ENCODE measurements at places on chromosomes 6 and 20.

DNA sequence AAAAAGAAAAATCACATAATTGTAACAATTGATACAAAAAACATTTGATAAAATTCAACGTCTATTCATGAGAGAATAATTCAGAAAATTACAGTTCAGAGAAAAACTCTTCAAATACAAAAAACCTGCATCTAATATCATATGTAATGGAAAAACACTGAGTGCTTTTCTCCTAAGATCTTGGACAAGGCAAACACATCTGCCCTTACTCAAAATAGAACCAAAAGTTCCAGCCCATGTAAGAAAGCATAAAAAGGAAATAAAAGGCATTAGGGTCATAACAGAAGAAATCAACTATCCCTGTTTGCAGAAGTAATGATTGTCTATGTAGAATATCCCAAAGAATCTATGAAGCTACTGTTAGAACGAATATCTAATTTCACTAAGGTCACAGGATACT lies 721.4 kb downstream of the RFPL4B start:
- DNase-seq: no peak

DNA sequence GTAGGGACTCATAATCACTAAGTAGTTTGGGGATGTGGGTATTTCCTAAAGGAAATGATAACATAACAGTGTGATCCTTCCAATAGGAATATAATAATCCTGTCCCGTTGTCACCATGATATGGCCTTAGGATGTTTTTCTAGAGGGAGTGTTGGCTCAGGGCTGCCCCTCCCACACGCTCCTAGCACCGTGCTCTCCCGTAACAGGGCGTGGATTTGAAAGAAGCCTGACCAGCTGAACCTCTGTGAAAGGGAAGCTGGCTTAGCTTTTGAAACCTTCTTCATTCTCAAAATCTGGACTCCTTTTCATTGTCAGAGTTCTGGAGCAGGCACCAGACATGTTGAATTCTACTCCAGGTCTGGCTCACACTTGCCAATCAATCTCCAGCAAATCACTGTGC lies 103.4 kb upstream of the SASH1 start:
- no peak for DNase-seq

DNA sequence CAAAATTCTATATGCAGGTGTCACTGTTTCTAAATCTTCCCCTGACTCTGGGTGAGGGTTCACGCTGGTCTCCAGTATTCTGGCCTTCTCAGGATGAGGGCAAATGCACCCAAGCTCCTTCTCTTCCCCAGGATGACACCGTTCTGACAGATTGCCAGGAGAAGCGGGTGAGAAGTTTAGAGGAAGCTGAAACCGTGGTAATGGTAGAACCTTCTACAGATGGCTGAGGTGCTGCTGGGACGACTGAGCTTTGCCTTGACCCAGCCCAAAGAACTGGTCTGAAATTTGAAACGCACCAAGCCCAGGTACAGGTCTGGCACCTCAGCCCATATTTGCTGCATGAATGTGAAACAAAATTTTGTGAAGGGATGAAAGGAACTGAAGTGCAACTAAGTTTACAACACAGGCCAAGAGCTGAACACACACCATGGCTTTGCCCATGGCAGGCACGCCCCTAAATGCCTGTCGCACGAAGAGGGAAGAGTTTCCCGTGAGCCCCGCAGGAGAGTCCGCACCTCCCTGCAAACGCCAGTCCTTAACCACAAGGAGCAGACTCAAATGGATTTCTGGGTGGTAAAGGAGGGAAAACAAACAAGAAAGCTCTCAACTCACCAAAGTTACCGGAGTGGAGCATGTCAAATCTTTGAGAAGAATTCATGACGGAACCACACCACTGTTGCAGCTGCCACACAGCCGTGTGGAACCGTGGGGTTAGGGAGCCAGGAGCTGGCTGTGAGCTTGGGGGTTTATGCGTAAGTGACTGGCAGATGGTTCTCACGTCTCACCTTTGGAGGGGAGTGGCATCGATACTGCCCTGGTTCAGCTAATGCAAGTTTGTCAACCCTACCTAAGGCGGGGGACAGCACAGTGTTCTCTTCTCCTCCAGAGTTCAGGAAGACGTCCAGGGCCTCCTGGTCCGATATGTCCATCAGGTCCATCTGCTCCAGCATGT lies 138.9 kb downstream of the DTNBP1 start:
- no peak for DNase-seq

DNA sequence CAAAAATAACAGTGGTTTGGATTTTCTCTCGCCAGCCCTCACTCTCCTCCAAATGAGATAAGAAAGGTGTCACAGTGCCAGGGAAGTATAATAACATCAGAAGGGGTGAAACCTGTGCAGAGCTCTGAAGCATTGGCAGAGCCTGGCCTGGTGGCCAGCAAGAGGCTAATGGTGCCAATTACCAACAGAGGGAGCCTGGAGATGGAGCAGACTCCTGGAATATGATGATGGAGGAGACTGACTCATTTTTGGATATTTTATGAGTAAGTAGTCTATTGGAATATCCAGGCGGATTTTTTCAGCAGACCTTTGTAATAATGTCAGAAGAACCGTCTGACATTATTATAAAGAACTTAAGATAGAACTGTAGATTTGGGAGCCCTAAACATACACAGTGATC lies 442.6 kb upstream of the MARCKS start:
- DNase-seq: peak; percentile 61

- DNase-seq: no peak
Measured at GRCh38 chr20:20799716-20800312, 87.4 kb upstream of the RALGAPA2 start.

DNA sequence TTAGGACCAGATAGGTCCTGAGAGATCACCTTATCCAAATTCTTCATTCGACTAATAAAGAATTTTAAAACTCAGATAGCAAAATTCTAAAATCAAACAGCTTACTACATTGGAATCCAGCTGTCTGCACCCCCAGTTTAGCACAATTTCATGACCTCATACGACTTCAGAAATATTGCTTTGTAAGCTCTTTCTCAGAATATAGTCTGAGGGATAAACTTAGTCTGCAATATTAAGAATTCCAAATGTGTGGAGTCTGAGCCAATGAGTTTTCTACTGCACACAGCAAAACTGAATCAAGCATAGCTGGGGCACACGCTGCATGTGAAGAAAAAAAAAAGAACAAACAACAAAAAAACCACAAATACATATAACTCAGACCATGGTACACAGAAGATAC lies 541.6 kb upstream of the CHD6 start:
- no peak for DNase-seq

DNA sequence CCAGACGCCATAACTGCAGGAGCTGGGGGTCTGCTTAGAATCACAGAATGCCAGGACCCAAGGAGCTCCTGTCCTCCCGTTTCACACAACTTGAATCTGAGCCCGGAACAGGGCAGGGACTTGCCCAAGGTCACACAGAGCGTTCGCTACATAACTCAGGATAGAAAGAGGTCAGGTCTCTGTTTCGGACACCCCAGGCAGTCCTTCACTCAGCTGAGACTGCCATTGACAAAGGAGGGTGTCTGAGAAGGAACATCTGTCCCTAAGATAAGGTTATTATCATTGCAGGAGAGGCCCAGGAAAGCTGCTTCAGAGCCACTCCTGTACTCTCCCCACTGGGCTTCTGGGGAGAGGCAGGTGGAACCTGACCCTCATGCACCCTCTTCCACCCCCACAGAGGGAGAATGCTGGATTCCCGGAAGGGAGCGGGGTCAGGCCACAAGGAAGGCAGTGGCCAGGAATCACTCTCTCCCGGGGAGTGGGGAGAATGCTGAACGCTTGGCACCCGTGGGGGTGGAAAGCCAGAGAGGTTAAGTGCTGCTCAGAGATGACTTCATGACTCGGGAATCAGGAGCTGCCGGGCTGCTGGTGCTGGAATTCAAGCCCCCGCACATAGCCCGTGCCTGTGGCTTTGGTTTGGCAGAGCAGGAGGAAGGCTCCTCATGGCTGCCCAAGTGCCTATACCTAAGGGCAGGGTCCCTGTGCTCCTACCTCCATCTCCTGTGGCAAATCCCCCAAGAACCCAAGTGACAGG lies 10.7 kb downstream of the SDC4 start:
- peak; percentile 94 for DNase-seq

GRCh38 chr6:31293343-31293742 lies 21.5 kb upstream of the HLA-C start:
- DNase-seq: peak; percentile 28

DNA sequence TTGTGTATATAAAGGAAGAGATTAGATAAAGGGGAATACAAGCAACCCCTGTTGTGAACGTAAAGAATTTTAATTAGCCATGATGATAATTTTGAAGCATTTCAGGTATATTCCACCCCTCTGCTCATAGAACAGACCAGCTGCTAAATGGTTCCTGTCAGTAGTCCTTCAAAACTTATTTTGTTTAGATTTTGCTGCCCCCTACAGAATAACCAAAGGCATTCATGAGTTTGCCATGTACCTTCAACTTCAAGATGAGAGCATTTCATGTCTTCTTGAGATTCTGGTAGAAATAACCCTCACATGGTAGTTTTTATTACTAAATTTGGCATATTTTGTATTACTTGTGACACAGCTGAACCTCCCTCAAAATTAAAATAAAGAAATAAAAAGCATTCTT lies 1586.7 kb downstream of the HACE1 start:
- no peak for DNase-seq

DNA sequence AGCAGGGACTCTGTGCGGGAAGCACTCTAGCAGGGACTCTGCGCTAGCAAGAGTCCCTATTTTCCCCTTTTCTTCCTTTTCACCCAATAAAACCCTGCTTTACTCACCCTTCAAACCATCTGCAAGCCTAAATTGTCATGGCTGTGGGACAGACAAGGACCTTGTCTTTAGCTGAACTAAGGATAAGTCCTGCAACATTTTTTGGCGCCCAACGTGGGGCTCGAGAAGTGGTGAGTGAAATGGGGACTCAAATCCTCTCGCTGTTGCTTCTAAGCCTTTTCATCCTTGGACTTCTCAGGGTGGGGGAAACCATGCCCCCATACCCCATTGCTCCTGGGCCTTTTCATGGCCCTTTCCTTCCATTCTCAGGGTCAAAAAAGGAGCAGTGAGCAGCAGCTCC lies 46.4 kb downstream of the IMPG1 start:
- no peak for DNase-seq

- no peak for DNase-seq
Measured at GRCh38 chr6:41093729-41094128, 21.0 kb downstream of the NFYA start.

DNA sequence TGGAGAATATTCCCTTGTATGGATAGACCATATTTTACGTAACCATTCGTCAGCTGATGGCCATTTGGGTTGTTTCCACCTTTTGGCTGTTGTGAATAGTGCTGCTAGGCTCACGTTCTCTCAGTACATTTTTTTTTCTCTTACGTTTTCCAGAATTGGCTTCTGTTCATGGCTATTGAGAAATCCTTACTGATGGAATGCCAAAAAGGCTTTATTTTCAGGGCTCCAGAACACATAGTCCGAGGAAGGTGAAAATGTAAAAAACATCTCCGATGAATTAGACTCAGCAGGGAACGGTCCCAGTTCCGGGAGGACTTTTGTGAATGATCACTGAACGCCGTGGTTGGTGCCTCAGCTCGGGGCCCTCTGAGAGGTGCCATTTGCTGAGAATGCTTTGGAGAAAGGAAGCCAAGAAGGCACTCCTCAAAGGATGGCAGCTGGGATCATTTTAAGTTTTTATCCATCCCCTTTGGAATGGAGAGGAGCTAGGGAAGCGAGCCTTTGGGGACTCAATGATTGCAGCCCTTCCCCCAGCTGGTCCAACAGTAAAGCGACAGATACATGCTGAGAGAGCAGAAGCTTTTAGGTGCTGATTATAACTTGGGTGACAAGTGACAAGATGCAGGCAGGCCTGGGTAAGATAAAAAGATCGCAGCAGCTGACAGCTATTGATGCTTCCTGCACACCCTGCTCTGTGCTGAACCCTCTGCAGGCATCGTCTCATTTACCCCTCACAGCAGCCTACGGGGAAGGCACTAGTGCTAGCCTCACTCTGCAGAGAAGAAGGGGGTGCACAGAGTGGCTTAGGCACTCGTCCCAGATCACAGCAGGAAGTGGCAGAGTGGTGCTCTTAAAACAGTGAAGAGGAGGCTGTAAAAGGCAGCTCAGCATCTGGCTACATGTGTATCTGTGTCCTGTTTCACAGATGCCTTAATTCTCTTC lies 133.4 kb upstream of the KCNG1 start:
- DNase-seq: peak; percentile 58

GRCh38 chr6:118844915-118845314 lies 49.0 kb upstream of the ASF1A start:
- no peak for DNase-seq

DNA sequence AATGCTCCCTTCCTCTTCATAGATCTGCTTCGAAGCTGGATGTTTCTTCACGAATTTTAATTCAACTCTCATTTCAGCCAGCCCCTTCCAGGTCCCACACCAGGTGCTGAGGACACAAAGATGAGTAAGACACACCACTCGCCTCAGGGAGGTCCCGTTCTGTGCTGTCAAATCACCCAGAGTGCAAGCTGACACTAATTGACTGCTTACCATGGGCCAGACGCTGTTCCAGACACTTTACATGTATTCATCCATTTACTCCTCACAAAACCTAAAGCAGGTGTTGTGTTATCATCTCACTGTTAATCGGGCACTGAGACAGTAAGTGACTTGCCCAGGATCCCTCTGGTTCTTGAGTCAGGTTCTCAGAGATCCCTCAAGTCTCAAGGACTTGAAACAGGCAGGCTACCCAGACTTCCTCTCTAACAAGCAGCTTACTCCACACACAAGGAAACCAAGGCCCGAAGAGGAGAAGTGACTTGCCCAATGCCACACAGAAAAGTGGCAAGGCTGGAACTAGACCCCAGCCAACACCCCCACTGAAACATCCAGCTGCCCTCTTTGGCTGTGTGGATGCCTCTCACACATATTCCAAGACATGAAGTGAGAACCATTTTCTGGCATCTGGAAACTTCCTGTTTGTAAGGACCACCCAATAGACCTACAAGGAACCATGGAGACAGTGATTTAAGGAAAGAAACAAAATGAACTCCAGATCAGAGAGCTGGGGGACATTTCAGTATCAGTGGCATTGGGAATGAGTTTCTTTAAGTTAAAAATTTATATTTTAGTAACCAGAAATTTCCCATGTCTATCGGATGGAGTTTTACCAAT lies 174.5 kb downstream of the CDC5L start:
- DNase-seq: no peak

DNA sequence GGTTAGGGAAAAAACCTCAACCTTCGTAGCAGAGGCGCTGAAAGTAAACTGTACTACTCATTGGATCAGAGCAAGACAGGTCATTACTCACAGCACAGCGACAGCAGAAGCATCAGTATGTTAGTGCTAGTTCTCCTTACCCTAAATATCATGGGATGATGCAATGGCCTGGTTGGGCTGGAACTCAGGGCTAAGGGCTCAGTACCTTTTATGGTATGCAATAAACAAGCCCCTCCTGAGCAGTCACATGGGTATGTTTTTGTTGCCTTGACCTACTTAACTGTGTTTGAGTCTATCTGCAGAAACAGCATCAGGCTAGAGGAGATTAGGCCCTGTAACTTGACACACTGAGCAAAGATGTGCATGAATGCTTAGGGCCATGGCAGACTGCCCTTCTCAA lies 369.4 kb upstream of the IMPG1 start:
- no peak for DNase-seq

- DNase-seq: peak; percentile 81
Measured at GRCh38 chr20:34907616-34908469, 31.4 kb downstream of the ACSS2 start.

- peak; percentile 88 for DNase-seq
Measured at GRCh38 chr20:1934156-1934555, 38.9 kb downstream of the SIRPA start.

GRCh38 chr6:12545619-12546409 lies 170.8 kb upstream of the PHACTR1 start:
- DNase-seq: peak; percentile 61

- no peak for DNase-seq
Measured at GRCh38 chr6:1464781-1465370, 75.5 kb downstream of the FOXF2 start.
